Stimulated activated CD4-positive, alpha-beta T cell treated with anti-CD3 and anti-CD28 coated beads, Interleukin-4, amount 100 ng/mL, for 4 hours (primary cell): ENCODE measurements at places on chromosomes 7 and 10.

GRCh38 chr10:28111712-28112111 lies 112.8 kb upstream of the ODAD2 start:
- no peak for DNase-seq

GRCh38 chr7:116802746-116803152 lies 59.6 kb upstream of the CAPZA2 start:
- no peak for DNase-seq

- no peak for DNase-seq
These were observed 29.9 kb downstream of the GSAP start for GRCh38 chr7:77386165-77386822.

DNA sequence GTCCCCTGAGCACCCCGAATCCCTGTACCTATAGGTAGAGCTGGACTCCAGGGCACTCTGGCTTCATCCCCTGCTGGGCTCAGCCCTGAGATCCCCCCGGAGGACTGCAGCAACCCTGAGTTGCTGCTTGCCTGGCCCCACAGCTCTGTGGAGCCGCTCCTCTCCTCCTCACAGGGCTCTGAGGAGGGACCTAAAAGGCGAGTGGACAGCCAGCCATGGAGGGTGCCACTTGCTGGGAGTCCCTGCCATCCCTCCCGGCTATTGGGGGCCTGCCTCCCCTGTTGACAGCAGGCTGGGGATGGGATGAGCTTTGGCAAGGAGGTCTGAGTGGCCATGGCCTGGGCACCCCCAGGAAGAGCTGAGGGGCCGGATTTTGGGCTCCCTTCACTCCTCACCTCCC lies 28.0 kb upstream of the RASGEF1A start:
- DNase-seq = no peak

- no peak for DNase-seq
These were observed 17.7 kb downstream of the FRG2B start for GRCh38 chr10:133608855-133609254.

- DNase-seq = no peak
These were observed 72.5 kb downstream of the C10orf90 start for GRCh38 chr10:126598009-126598408.

DNA sequence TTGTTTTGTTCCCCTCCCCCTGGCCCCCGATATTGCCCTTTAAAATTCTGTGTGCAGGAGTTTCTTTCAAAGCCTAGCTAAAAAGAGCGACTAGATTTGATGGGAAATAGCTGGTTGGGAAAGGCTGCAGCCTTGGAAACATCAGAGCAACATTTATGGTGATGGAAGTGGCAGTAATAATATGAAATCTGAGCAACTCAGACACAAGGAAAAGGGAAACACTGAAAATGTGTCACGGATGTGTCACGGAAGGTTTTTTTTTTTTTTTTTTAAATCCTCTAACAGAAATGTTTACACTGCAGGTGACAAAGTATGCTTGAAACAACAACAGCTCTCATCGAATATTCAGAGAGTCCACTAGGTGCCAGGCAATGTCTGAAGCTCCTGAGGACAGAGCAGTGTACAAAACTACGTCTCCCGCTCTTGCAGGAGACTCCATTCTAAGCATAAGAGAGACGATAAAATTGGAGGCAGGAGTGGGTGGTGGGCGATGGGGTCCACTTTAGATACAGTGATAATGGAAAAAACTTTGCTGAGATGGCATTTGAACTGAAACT lies 143.0 kb downstream of the RSU1 start:
- no peak for DNase-seq

DNA sequence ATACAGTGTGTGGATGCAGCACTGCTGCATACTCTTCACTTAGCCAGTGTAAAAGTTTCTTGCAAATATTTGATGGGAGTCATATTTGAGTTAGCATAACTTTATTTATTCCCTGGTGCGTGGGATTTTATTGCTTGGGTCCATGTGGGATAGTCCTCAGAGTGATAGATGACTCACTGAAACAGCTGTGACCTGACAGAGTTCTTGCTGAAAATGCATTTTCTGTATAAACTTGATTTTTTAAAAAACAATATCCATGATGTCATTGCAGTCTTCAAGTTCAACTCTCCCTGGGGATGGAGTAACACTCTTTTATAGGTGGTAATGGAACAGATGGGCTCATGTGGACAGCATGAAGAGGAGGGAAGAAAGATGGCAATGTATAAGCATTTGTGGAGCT lies 310.0 kb downstream of the PPP1R3A start:
- DNase-seq = no peak

DNA sequence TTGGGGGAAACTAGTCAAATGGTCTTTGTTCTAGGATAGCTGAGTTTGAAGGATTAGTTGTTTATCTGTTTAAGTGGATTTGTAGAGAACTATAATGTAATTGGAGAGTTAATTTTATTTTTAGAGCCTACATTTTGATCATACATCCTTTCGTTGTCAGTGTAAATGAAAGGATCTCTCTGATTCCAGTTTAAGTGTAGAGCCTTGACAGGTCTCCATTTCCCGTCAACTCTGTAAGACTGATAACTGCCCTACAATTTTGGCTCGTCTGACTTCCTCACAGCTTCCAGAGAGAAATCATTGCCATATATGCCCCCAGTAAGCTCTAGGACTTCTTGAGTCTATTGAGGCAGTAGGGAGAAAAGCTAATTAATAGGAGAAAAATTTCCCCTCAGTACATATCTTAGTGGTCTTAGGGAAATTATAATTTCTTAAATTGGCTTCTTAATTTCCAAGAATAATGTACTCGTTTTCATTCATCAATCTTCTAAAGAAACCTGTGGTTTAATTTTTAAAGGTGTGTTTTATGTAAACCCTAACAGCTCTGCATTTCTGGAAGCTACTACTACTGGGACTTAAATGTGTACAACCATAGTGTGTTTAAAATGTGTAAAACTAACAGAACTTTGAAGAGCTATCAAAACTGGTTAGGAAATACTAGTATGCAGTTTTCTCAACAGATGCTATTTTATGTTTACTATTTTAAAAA lies 3.8 kb downstream of the KMT2E start:
- no peak for DNase-seq

GRCh38 chr10:114694062-114694461 lies 36.0 kb upstream of the ABLIM1 start:
- DNase-seq = no peak

- no peak for DNase-seq
These were observed 4.1 kb downstream of the FBXO24 start for GRCh38 chr7:100590077-100590737.

- no peak for DNase-seq
These were observed 177.9 kb downstream of the TAX1BP1 start for GRCh38 chr7:27917774-27918314.

- DNase-seq = no peak
These were observed 53.9 kb downstream of the MYL10 start for GRCh38 chr7:101575168-101575567.

- no peak for DNase-seq
These were observed 47.4 kb downstream of the SLC26A5 start for GRCh38 chr7:103398483-103399127.

DNA sequence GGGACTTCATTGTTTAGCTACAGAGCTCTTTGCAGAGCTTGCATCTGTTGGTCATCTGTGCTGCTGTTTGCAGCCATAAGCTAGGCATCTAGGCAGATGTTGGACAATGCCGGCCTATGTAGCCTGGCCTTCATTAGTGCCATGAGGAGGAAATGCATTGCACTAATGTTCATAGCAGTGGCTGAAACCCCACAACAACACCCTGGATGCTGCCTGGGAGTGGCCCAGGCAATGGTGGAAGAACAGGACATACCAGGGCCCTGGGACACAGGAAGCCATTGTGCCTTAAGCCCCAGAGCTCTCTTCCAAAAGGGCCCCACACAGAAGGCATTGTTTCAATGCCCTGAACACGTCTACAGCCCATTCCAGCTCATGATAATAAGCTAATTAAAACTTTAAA lies 131.5 kb upstream of the LYZL1 start:
- DNase-seq = no peak

- DNase-seq = no peak
These were observed 1121.4 kb downstream of the XPNPEP1 start for GRCh38 chr10:108801775-108802517.

DNA sequence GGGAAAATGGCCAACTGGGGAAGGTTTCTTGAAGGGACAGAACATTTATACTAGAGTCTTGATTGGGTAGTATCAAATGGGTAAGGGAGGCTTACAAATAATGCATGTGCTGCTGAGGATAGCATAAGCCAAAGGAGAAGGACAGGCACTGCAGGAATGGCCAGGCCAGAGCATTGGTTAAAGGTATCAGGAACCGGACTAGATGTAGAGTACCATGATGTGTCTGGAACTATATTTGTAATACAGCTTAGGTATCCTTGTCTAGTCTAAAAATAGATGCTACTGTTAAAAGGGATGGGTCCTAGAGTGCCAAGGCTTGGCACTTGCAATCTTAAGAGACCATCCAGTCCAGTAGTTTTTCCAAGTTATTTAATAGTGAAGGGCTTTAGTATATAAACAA lies 20.3 kb downstream of the TMEM243 start:
- no peak for DNase-seq

DNA sequence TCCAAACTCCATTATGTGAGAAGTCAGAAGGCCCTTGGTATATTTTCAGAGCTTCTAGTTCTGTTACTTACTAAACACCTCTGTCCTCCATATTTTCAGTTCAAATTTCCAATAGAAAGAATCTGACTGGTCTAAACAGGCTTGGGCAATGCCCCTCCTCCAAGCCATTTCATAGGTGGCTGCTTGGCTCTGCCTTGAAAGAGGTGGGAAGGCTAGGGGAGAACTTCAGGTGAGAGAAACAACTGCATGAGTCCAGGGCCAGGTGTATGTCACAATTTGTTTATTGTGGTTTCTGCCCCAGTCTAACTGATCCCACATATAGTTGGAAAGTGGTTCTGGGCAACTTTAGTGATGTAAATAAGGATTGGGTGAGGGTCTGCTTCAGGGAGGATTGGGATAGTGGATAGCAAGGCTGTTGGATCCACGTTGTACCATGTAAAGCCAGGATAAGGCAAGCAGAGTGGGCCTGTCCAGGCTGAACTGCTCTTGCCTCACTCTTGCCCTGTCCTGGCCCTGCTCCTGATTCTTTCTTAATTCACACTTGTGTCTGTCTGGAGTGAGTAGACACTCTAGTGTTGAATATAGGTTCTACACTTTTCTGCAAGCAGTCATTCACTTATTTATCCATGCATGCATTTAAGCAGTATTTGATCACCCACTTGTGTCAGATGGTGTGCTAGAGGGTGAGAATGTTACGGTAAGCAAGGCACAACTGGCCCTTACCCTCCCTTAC lies 67.5 kb upstream of the COMTD1 start:
- no peak for DNase-seq

DNA sequence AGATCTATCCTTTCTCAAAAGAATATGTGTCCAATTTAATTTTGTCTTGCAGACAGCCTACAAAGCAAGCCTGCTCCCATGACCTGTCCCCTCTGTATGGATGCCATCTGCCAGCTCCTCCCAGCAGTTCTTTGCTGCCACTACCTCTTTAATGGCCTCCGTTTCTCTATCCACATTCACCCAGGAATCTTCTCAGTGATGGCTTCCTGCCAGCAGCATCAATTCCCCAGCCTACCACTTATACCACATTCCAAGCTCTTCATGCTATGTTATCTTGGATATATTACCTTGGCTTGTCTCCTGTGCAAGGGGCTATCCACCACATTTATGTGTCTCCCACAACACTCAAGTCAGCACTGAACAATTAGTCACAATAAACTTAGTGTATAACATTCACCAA lies 133.2 kb downstream of the VPS50 start:
- DNase-seq = no peak
